CD4-positive, alpha-beta T cell treated with Interleukin-4 for 4 hours (primary cell): ENCODE measurements at places on chromosomes 7 and 10.

DNA sequence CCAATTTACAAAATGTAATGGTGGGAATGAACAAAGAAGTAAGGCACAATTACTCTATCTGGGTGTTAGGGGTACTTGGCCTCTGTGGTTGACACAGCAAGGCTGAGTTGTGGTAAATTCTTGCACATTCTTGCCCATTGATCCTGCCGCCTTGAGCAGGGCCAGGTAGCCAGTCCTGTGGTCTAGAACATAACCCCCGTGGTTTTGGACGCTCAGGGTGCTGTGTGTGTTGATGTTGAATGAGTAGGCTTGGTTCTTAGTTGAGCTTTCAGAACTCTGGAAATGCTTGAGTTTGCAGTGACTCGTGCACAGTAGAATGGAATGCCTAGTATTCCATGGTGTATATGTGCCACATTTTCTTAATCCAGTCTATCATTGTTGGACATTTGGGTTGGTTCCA, 42.3 kb upstream of the CDHR3 start:
- no peak for DNase-seq

DNA sequence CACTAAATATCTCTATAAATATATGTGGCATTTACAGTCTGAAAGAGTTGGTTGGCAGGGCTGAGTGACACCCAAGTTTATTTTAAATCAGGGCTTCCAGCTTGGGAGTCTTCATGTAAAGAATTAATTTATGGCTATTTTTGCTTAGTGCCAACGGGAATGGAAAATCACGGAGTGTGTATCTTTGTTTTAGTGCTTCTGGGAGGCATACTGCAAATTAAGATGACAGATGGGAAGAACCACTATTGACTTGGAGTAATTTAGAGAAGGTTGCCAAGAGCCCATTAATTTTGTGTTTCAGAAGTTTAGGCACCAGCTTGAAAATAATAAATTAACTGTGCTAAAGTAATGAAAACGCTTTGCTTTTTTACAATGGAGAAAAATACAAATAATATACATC, 135.2 kb downstream of the GPR37 start:
- no peak for DNase-seq

GRCh38 chr7:18354108-18355085, 141.2 kb upstream of the HDAC9 start:
- DNase-seq: no peak

DNA sequence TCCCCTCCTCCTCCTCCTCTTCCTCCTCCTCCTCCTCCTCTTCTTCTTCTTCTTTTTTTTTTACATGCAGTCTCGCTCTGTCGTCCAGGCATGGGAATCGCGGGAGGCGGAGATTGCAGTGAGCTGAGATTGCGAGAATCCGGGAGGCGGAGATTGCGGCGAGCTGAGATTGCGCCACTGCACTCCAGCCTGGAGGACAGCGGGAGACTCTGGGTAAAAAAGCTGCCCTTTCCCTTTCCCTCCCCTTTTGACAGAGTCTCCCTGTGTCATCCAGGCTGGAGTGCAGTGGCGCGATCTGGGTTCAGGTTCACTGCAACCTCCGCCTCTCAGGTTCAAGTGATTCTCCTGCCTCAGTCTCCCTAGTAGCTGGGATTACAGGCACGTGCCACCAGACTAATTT, 168.1 kb upstream of the MALRD1 start:
- no peak for DNase-seq

DNA sequence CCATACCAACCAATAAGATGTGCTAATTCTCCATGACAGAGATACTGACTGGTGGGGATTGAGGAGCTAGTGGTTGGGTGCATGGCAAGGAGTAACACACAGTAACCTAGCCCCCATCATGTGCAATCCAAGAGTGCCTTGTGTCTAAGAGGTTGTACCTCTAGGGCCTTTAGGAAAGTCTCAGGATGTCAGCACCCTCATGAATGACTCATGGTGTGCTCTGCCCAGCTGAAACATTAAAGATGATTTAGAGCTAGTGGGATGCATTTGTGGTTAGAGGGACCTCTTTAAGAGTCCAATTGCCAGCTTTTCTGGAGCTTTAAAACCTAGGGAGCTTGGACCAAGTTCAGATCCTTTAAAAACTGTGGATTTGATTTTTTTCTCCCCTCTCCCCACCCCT, 181.1 kb downstream of the HERPUD2 start:
- DNase-seq: no peak

DNA sequence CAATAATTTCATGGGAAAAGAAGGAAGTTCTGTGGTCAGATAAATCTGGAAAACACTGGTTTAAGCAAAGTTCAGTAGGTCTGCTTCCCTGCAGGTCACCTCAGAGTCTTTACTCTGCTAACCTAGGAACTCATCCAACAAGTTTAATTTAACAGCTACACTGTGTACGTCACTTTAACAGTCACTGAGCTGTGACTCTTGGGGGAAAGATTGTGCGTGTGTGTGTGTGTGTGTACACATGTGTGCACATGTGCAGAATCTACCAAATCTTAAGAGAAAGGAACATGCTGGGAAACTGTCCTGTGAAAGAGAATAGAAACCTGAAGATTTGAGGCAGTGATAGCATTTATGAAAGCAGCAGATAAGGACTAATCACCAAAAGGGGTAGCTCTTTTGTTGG, 62.6 kb downstream of the IKZF1 start:
- peak; percentile 63 for DNase-seq
